ENCODE measurements at places on chromosomes 6 and 20.

DNA sequence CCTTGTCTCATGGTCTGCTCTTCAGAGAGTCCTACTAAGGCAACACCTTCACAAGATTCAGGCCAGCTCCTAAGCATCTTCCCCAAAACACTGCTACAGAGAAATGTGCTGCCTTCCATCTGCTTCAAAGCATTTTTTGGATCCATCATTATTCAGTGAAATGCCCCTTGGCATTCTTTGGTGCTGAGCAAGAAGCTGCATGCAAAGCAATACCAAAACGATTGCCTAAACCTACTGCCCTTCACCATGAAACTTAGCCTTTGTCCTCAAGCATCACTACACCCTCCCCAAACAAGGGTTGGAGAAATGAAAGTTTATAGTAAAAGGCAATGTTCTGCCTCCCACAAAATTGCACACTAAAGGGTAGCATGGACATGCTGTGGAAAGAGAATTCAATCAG, 93.5 kb downstream of the SNAP25 start:
- DNase-seq: no peak

- DNase-seq: peak; percentile 97
Observed at GRCh38 chr6:2634139-2634964, 116.4 kb downstream of the MYLK4 start.

DNA sequence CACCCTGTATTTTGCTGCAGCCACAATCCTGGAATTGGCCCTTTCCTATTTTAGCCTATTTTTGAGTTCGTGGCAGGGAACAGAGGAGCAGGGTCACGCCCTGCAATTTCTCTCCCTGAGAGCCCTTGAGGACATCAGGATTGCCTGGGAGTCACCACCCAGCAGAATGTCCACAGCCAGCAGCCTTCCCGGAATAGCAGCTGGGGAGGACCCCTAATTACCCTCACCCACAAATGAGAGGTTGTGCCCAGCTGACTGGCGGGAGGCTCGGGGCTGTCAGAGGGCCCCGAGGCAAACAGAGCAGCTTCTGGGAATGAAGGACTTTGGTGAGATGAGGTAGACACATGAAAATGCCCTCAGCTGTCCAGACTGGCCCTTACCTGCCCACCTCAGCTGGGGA, 165.1 kb downstream of the PREX1 start:
- DNase-seq: no peak

DNA sequence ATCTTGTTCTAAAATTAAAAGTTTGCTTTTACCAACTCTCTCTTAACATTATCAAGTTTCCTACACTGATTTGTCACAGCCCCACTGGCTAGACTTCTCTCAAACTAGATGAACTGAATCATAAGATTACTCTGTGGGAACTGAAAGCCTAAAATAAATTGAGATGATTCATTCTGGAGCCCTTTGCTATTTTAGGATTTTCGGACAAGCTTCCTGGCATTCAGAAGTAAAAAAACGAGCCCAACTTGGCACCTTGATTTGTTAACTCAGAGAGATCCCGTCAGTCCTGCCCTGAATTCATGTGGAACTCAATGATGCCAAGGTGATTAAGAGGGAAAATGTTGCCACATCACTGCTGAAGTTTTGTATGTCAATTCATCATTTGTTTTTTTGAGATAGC, 122.0 kb upstream of the NRSN1 start:
- no peak for DNase-seq

DNA sequence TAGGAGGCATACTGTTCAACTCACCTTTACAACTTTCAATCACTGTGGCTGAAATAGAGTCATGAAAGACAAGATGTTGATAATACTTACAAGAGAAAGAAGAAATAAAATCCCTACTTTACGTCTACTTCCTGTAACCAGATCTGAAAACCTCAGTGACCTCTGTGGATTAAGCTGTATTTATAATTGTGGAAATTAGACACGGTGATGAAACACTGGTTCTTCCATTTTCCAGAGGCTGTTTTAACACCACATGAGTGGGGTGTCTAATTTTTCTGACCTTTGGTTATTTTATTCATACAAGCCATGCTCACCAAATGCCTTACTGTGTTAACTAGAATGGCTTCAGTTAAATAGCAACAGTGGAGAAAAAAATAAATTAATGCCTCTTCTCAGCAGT, 58.5 kb upstream of the HIVEP1 start:
- no peak for DNase-seq

DNA sequence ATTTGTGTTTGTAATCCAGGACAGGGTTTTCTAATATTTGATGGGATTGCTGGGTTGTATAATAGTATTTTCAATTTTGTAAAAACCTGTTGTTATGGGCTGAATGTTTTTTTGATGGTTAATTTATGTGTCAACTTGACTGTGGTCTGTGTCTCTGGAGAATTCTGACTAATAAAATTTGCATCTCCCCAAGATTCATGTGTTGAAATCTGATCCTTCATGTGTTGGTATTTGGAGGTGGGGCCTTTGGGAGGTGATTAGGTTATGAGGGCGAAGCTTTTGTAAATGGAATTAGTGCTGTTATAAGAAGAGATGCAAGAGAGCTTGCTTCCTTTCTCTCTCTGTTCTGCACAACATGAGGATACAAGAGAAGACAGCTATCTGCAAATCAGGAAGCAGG, 48.7 kb upstream of the SAMD5 start:
- no peak for DNase-seq

DNA sequence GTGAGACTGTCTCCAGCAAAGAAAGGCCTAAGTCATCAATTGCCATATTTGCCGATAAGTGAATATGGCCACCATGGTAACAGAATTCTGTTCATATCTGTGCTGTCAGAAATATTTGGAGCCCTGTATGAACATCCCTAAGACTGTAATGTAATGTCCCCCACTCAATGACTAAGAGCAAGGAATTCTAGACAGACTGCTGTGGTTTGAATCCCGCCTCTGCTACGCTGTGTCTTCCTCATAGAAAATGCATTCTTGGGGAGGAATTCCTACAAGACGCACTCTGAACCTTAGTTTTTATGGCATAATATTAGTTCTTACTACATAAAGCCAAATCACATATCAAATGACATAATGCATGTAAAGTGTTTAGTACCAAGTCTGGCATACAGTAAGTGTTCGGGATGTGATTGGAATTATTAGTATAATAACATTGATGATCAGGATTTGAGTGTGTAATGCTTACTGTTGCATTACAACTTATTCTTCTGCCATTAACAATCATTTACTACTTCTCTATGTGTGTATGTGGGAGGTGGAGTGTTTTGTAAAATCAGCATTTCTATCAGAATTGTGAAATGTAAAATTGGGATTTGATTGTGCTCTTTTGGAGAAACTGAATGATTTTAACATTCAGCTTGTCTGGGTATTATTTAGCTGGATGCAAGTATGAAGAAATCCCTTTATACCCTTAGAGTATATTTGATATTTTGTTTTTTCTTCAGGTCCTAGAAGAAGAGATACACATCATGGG, 103.0 kb downstream of the OLIG3 start:
- DNase-seq: no peak

DNA sequence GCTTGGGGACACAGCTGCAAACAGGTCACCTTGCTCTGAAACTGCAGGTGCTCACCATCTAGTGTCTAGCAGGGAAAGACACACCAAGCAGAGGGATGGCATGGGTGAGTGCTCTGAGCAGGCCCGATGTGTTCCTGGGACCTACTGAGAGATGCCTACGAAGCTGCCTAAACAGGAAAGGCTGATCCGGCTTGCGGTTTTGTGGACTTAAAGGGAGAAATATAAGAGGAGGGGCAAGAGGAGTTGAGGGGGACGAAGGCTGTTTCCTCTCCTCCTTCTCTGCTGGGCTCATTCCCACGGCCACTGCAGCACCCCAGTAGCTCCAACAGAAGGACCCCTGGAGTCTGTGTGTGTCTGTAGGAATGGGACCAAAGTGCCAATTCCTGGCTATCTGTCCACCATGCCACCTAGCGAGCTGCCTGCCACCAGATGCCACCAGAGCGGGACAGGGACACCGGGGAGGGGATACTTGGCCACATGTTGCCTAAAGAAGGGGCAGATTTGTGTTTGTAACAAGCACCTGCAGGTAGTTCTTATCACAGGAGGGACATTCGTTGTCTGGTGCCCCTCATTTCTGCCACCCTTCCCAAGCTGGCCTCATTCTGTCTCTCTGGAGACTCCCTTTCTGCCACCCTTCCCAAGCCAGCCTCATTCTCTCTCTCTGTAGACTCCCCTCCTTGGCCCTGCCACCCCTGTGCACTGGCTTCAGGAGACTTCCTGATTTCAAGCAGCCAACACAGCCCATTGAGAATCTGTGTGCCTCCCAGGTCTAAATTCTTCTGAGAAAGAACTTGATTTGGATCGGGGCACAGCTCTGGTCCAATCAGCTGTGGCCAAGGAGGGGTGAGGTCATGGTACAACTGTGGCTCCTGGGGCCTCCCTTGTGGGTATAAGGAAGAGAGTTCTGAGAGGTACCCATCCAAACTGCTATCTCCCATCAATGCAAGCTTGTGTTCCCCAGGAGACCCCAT, 221.8 kb downstream of the ANKRD60 start:
- no peak for DNase-seq

- DNase-seq: no peak
Observed at GRCh38 chr20:47251154-47252020, 105.1 kb downstream of the ZMYND8 start.
